ENCODE measurements at places on chromosomes 5 and 9. TPM values are rescaled to one million over a fixed set of nuclear protein-coding genes. Genes with fewer than 3 reads are reported as not detected.
A peak's percentile ranks its signal among the peaks of the same experiment; 100 is the strongest.

NR2F1-AS1 gene
- total RNA-seq: 15.9 TPM

- DNase-seq: no peak
Measured at GRCh38 chr9:13726746-13727145, 447.3 kb upstream of the MPDZ start.

GRCh38 chr5:53368516-53368915 lies 111.9 kb upstream of the FST start:
- DNase-seq: no peak

- DNase-seq: peak; percentile 88
Measured at GRCh38 chr9:84404095-84404686, 63.6 kb upstream of the SLC28A3 start.

GRCh38 chr9:111350556-111350955 lies 20.5 kb upstream of the OR2K2 start:
- peak; percentile 31 for DNase-seq

DNA sequence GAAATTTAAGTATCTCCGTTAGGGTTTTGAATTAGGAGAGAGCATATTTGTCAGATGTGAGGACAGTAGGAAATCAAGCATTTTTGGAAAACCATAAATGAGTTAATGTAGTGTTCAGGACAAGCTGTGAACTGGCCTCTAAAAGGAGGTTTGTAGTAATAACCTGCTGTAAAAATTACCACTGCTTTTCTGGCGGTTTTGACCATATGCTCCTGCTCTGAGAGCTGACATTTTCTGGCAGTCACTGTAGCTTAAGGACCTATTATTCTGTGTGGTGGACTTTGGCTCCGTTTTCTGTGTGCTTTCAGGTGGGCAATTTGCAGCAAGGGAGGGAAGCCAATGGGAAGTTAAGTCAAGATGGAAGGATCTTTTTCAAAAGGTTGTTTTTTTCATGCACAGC lies 111.1 kb downstream of the SGCD start:
- DNase-seq: no peak

Data from osteoblast (primary cell).